ENCODE measurements at places on chromosomes 13 and 19. TPM values are rescaled to one million over a fixed set of nuclear protein-coding genes. Genes with fewer than 3 reads are reported as not detected.
A peak's percentile ranks its signal among the peaks of the same experiment; 100 is the strongest.

DNA sequence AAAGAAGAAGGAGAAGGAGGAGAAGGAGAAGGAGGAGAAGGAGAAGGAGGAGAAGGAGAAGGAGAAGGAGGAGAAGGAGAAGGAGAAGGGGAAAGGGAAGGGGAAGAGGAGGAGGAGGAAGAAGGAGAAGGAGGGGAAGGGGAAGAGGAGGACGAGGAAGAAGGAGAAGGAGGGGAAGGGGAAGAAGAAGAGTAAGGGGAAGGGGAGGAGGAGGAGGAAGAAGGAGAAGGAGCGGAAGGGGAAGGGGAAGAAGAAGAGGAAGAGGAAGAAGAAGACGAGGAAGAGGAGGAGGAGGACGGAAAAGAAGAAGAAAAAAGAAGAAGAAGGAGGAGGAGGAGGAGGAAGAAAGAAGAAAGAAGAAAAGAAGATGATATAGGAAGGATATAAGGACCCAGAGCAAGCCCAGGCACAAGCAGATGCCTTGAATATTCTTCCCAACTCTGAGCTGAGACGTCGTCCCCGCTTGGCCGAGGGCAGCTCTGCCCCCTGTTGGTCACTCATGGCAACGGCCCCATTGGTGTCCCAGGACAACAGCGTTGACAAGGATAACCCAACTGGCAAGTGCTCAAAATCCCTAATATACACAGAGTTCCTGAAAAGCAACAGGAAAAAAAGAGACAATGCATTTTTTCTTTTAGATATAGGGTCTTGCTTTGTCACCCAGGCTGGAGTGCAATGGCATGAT lies 30.6 kb upstream of the IGSF23 start:
- peak; percentile 6 for DNase-seq

DNA sequence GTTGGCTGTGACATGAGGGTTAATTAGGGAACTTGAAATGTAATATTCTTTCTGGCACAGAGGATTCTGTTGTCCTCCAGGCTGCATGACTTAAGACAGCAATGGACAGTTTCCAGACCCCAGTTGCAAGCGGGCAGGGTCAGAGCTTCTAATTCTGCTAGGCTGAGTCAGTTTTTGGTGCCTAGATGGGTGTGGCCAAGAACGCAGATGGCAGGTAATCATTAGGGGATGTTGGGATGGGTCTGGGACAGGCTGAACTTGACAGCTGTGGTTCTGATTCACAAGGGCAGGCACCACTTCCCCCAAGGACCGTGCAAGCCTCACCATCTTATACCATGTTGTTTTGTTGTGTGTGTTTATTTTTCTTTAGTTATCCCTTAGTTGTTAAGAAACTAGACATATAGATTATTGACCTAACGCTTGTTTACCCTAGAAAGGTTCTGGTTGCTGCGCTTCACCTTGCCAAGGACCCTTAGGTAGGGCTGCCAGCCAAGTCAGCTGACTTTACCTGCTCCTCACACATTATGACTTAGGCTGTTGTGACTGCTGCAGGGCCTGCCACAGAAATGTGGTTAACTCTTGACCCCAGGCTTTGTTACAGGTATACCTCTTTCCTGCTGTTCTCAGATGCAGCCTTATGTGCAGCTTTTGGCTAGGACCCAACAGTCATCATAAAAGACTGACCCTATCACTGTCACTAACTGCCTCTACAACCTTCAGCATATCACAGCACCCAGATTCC lies 117.7 kb upstream of the KLF12 start:
- no peak for DNase-seq

DNA sequence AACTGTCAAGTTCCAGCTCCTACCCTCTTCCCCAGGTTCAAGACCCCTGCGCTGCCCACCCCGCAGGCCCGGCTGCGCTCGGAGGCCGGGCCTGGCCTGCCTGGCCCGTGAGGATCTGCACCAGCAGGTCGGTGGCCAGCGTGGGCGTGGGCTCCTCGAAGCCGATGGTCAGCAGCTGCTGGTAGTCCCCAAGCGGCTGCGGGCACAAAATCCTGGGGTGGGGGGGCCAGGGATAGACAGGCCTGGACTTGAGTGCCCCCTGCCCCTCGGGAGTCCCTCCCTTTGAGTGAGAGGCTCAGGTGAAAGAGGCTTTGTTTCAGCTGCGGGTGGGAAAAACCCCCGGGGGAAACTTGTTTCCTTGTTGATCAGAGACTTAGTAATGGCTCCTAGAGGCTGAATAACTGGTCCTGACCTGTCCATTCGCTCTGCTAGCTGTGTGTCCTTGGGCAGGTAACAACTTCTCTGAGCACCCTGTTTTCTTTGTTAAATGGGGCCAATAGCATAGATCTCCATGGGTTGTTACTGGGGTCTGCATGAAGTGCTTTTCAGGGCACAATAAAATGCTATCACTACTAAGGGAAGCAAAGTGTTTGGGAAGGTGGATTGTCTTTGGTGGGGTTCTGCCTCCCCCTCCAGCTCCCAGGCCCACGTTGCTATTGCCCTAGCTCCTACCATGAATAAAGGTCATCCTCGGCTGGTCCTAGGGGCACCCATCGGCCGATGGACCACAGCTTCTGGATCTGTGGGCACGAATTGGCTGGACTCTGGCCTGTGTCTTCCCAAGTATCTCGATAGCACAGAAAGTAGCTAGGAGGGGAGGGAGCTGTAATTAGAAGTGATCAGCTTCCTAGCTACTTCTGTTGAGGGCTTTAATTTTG lies 3.5 kb downstream of the C19orf67 start:
- DNase-seq, result no peak

- DNase-seq, result no peak
These were observed 251.4 kb upstream of the MAB21L1 start for GRCh38 chr13:35727881-35728280.

- peak; percentile 88 for DNase-seq
These were observed 213.3 kb upstream of the MIR17HG start for GRCh38 chr13:91133941-91134802.

The ELAVL3 gene
- 0.30 TPM for total RNA-seq

The GIPC3 gene
- total RNA-seq, result not detected

The MARK4 gene
- total RNA-seq, result 24.5 TPM

DNA sequence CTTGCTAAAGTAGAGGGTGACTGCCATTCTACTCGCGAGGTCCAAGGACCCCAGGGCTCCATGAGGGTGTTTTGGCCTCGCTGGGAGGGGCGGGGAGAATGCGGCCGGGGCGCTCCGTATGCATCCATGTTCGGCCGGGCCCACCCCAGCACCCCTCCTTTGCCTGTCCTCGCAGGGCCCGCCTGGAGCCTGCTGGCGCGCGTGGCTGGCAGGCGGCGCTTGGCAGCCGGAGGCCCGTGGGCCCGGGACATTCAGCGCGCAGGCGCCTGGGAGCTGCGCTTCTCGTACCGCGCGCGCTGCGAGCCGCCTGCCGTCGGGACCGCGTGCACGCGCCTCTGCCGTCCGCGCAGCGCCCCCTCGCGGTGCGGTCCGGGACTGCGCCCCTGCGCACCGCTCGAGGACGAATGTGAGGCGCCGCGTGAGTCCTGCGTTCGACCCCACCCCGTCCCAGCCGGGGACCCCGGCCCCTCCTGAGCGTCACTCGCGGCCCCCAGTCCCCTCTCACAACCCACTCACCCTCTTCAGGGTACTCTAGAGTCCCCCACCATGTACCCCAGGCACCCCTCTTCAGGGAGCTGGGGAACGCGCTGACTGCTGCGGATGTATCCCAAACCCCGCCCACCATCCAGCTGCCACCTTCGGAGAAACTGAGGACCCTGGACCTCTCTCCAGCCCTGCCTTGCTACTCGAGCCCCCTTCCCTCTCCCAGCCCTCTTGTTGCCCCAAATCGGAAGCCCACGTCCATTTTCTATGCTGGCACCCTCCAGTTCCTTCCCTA lies 4.1 kb downstream of the DLL3 start:
- DNase-seq, result peak; percentile 92

DNA sequence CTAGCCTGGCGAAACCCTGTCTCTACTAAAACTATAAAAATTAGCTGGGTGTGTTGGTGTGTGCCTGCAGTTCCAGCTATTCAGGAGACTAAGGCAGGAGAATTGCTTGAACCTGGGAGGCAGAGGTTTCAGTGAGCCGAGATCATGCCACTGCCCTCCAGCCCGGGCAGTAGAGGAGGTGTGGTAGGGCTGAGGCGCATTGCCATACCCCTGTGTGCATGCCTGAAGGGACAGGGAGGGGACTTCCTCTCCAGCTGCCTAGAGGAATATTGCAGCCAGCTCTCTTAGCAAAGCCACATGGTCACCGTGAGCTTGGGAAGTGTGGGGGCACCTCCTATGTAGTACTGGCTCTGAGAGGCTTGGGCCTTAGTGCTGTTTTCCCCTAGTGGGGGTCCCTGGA lies 29.2 kb upstream of the PEPD start:
- DNase-seq, result no peak
